ENCODE measurements at places on chromosomes 5 and 9.

DNA sequence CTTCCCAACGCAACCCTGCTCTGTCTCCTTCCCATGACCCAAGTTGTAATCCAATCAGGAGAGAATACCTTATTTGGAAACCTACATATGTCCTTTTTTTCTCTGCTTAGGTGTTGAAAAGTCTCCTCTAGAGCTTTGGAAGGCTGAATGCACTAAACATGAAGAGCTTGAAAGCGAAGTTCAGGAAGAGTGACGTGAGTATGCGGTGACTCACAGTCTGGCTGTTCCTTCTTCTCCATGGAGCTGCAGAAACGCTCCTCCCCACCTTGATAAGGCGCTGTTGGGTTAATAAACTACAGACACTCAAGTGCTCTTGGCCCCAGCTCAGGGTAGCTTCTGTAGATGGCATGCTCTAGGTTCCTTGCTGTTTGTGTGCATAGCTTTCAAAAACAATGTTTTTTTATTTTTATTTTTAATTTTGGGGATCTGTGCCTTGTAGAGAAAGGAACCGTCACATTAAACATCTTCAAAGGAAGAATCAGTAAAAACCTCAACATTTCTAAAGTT, 30.7 kb downstream of the RAI14 start:
- no peak for DNase-seq

- no peak for DNase-seq
Measured at GRCh38 chr9:87160148-87161102, 213.1 kb upstream of the GAS1 start.

- no peak for DNase-seq
Measured at GRCh38 chr5:123429993-123430392, 6.8 kb upstream of the CEP120 start.

DNA sequence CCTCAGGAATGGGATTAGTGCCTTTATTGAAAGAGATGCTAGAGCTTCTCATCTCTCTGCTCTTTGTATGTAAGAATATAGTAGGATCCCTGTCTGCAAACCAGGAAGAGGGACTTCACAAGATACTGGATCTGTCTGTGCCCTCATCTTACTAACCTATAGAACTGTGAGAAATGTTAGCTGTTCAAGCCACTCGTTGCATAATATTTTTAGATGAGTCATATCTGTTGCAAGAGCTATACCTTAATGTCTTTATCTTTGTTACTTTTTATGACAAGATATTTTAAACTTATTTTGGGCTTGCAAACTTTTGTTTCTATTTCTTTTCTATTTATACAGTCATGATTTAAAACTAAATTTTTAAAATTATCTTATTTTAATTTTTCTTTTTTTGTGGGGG, 1296.8 kb upstream of the CDH6 start:
- no peak for DNase-seq

DNA sequence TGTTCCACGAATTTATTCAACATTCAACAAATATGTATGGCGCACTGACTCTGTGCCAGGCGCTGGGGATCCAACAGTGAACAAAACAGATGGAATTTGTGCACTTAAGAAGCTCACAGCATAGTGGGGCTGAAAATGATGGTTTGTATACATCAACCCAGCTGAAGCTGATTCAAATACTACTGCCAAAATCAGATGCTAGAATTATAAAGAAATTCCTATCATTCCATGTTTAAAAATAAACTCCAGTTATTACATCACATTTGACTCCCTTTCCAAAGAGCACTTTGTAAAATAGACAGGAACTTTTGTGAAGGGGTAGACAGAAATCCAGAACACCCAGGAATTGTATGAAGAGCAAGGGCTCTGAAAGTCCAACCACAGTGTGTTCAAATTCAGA, 54.1 kb downstream of the ZNF608 start:
- DNase-seq = no peak

GRCh38 chr5:111509119-111509518, 3.2 kb downstream of the STARD4 start:
- DNase-seq = no peak

- no peak for DNase-seq
Measured at GRCh38 chr5:135072387-135073281, 38.6 kb upstream of the PITX1 start.

- DNase-seq = no peak
Measured at GRCh38 chr5:175895686-175896102, 24.3 kb downstream of the CPLX2 start.

- DNase-seq = peak; percentile 67
Measured at GRCh38 chr9:136791516-136792276, 552 bp downstream of the TMEM141 start.

GRCh38 chr9:121645853-121646807, 5.3 kb upstream of the DAB2IP start:
- DNase-seq = no peak

- DNase-seq = no peak
Measured at GRCh38 chr9:112867275-112867991, 23.2 kb downstream of the SLC46A2 start.

DNA sequence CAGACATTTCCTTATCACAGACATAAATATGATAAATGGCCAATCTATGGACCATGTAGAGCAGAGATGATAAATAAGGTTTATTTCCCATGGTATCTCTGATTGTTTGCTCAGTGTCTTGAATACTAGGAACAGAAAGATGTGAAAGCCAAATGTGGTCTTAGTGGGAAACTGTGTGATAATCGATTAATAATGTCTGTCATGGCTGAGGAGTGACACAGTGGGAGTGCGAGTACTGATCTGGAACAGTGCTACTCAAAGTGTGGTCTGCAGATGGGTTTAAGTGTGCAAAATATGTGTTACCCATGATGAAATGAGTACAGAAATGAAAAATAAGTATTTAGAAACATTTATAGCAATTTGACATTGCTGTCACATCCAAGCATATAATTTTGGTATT, 92.5 kb downstream of the PTTG1 start:
- DNase-seq = no peak

DNA sequence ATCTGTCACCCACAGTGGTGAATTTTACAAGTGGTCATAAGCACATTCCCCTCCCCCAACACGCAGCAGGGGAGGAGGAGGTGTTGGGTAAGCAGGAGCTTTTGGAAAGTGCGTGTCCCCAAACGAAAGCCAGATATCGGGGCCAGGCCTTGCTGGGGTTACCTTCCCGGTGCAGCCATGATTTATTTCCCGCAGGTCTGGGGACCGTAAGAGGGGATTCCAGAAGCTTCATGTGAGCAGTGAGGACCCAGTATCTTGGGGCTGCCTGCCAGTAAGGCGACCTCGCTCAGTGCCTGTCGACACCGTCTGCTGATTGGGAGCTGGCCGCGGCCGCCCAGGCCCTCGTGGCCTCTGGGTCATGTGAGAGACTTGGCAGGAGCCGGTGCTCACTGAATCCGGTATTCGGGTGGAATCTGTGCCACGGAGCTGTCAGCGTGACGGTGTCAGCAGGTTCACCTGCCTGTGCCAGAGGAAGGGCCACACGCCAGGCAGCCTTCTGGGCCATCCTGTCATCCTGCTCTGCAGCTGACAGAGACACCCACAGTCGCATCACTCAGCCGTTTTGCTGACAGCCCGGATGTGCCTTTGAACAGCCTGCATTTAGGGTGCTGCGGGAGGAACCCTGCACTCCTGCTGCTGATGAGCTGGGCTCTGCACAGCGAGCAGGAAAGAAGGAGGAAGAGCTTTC, 37.3 kb downstream of the SEC61B start:
- peak; percentile 27 for DNase-seq

DNA sequence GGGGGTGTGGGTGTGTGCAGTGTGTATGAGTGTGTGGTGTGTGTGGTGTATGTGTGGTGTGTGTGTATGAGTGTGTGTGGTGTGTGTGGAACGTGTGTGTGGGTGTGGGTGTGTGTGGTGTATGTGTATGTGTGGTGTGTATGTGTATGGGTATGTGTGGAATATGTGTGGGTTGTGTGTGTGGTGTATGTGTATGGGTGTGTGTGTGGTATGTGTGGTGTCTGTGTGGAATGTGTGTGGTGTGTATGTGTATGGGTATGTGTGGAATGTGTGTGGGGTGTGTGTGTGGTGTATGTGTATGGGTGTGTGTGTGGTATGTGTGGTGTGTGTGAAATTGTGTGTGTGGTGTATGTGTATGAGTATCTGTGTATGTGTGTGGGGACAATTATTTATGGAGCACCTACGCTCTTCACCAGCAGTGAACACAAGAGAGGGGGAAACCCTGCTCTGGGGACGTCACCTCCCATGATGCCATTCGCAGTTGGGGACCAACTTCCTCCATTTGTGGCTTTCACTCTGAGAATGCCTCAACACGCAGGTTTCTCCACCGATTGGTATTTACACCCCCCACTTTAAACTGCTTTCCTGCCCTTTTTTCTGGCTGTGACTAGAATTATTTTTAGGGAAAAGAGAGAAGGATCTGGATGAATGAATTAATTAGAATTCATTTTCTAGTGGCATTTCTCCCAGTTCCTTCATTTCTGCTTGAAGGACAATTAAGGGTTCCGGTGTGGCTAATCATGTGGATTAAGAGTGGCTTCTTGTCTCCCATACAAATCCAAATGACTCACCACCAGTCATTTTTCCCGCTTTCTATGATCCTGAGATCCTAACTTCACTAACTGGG, 238.1 kb downstream of the ROR2 start:
- DNase-seq = peak; percentile 49

GRCh38 chr9:1759009-1759408, 256.1 kb upstream of the SMARCA2 start:
- no peak for DNase-seq

DNA sequence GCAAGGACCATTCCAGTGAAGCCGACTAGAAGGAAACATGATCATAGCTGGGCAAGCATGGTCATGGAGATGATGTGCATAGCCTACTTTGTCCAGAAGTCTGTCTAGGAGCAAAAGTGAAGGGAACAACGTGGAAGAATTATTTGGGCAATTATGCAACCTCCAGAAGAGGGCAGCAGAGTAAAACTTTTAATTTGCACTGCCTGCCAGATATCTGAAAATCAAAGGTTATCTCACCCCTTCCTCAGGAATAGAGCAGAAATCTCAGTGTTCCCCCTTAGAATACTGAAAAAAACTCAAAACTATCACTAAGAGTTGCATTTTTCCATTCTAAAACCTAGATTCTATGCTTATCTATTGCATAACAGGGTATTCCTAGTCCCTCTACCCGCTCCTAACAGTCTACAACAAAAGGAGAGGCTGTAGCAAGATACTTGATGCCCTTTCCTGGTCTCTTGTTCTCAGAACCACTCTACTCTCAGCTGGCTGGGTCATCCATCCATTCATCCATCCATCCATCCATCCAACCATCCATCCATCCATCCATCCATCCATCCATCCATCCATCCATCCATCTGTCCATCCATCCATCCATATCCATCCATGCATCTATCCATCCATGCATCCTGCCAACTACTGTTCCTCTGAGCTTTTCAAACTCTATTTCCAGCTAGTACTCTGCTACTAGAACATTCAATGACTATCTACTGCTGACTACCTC, 8.4 kb upstream of the SETD9 start:
- DNase-seq = no peak

- no peak for DNase-seq
Measured at GRCh38 chr9:16207161-16207560, 654.3 kb downstream of the CCDC171 start.

GRCh38 chr5:27511061-27511460, 472.7 kb upstream of the CDH9 start:
- no peak for DNase-seq

GRCh38 chr5:78204241-78204640, 90.3 kb downstream of the AP3B1 start:
- DNase-seq = no peak

DNA sequence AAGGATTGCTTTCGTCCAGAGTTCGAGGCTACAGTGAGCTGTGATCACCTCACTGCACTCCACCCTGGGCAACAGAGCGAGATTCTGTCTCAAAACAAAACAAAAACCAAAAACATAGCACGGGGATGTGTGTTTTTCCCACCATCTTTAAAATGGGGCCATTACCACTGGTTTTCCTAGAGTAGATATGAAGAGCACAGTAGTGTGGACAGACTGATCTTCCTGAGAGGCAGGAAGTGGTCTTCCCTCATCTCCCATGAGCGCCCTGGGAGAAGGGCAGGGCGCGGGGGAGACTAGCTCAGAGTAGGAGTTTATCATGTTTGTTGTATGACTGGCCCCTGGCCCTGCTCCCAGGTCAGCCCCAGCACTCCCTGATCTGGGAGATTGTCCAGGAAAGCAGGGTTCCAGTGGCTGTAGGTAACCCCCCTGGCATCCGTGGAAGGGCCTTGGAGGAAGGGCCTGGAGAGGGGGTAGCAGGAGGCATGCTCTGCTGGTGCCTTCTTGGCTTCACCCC, 2.3 kb downstream of the SUSD3 start:
- DNase-seq = no peak

All from activated CD8-positive, alpha-beta memory T cell treated with anti-CD3 and anti-CD28 coated beads, Interleukin-2, amount 50 U/mL, for 4 hours (primary cell).